ENCODE measurements at places on chromosomes 7 and 10.
A peak's percentile ranks its signal among the peaks of the same experiment; 100 is the strongest.

- DNase-seq = no peak
Measured at GRCh38 chr10:104608091-104608828, 32.8 kb upstream of the SORCS3 start.

- no peak for DNase-seq
Measured at GRCh38 chr7:23431702-23432199, 38.5 kb downstream of the IGF2BP3 start.

GRCh38 chr10:11387551-11388222 lies 223.8 kb downstream of the USP6NL start:
- no peak for DNase-seq

GRCh38 chr7:87715545-87715944 lies 87.3 kb downstream of the RUNDC3B start:
- DNase-seq = no peak

DNA sequence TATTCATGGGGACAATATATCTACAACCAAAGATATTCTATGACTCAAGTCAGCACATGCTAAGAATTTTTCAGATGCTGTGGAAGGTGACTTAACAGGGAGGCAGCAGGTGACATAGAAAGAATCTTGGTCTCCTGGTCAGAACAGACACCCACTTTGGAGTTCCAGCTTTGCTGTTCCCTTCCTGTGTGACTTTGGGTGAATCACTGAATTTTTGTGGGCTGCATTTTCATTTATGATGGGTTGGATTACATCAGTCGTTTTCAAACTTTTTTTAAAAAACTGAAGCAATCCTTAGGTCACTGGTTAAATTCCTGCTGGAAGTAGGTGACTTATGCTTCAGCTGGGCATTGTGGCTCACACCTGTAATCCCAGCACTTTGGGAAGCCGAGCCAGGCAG lies 24.9 kb downstream of the RGR start:
- DNase-seq = peak; percentile 47

DNA sequence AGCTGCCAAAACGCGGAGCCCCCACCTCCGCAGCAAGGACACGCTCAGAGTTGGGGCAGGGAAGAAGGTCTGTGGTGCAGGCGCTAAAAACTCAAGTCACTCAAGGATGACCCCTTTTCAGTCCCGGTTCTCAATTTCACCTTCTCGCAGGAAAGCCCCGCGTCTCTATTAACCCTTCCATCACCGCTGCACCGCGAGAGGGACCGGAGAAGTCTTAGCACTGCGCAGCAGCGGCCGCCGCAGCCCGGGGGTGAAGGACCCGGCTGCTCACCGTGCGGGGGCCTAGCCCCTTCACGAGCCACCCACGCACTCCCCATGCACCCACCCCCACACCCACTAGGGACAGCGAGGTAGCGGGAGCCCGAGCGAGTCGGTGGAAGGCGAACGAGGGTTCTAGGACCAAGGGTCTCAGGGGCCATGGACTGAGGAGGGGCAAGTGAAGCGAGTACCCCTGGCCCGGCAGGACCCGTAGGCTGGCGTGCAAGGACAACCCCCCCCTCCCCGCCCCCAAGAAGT lies 162.9 kb downstream of the SH3PXD2A start:
- DNase-seq = no peak

DNA sequence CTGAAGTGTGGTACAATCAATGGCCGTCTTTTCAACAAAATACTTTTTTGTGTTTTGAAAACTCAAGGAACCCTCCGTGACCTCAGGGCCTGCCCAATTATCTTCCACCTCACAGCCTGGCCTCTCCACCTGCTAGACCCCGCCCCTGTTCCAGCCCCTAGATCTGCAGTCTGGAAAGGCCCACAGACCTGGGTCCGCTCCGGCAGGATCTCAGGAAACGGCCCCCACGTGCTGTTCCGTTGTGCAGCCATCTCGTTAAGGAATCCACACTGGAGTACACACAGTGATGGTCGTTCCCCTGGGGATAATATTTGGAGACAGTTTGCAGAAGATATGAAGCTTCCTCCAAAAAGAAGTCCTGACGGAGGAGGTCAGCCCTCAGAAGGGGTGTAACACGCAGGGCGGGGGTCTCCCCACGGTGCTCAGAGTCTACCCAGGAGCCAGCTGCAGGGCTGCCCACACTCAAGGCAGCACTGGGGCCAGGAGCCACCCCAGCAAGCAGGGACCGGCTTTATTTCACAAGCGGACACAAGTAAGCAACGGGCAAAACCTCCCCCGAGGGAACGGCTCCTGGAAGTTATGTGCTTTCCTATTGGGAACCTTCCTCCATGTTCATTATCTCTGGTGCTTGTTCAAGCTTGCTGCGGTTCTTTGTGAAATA lies 73.4 kb downstream of the TCERG1L start:
- DNase-seq = no peak

GRCh38 chr10:8054494-8055407 lies at the start of gene GATA3:
Gene GATA3 (plus strand): TSS chr10:8054688. CDS start chr10:8055656, 968 bp downstream.
- peak; percentile 59 for DNase-seq

GRCh38 chr7:90717296-90718060 lies 121.4 kb downstream of the CDK14 start:
- no peak for DNase-seq

DNA sequence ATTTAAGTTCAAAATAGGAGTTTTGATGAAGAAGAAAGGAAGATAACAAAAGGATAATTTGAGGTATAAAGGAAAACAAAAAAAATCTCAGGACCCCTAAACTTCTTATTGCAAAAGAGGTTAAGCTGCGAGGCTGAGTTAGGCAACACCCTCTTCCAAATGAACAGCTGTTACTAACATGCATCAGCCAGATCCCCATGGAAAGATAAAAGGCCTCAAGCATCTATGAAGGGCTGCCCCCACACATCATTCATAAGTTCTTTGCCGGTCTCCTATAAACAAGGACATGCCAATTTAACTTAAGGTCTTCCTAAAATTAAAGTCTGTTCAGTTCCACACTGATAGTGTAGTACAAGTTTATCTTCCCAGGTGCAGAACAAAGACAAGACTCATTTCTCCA lies 75.8 kb upstream of the IMMP2L start:
- DNase-seq = no peak

DNA sequence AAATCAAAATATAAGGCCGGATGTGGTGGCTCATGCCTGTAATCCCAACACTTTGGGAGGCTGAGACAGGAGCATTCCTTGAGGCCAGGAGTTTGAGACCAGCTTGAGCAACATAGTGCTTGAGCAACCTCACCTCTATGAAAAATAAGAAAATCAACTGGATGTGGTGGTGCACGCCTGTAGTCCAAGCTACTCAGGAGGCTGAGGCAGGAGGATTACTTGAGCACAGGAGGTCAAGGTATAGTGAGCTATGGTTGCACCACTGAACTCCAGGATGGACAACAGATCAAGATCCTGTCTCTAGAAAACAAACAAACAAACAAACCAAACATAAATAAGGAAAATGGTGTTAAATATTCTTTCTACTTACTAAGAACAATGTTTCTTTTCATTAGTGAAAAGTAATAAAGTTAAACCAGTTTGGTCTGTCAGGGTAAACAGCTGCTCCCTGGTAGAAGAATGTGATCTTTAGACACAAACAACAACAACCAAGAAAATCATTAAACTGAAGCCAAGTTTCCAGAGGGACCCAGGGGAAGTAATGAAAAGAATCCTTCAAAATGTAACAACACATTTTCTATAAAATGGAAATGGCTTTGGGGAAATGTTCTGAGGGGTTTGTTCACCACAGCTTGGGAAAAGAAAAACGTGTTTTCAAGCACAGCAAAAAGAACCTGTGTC lies 17.5 kb upstream of the BAG3 start:
- no peak for DNase-seq

GRCh38 chr10:94016727-94017714 lies 23.3 kb downstream of the PLCE1 start:
- DNase-seq = no peak

DNA sequence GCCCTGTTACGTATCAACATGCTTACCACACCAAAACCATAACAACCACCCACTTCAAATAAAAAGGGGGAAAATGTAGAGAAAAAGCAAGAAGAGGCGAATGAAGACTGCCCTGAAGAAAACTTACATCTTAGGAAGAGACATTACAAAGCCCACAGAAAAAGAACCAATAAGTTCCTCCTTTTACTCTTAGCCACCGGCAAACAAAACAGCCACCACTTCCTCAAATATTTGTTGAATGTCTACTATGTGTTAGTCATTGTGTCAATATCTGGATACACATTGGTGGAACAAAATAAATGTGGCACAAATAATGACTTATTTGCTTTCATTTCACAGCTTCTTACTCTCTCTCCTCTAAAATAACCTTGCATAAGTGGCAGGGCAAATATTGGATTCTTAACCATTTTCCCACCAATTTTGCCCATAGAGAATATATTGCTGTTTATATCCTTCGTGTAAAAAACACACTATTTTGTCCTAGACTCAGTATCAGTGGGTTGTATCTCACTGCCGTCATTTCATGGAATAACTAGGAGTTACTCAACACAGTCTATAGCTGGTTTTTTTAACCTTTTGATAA lies 106.8 kb downstream of the ANK3 start:
- DNase-seq = no peak

DNA sequence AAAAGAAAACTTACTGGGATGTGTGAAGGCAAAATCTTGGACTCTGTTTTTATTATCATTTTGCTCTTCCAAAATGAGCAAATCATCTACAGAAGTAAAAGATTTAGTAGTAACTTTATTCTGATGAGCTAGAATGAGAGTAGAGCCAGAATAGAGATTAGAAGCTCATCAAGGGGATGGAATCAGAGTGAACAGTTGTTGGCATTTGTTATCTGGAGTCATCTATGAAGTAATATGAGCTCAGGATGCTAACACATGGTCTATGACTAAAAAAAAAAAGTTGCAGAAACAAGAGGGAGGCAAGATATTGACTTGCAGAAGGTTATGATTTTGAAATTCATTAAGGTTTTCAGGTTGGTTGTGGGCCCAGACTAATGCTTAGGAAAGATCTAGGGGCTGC lies 409.1 kb upstream of the ETV1 start:
- DNase-seq = no peak

DNA sequence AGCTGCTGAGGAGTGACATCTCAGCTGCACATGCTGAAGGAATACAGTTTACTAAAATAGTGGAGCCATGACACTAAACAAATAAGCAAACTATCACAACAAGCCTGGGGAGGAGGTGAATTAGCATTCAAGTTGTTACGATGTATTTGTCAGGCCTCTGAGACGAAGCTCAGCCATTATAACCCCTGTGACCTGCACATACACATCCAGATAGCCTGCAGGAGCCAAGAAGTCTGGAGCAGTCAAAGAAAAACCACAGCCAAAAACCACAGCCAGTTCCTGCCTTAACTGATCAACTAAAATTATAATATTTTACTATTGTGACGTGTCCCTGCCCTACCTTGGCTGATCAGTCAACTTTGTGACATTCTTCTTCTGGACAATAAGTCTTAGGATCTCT lies 68.6 kb downstream of the NSUN6 start:
- no peak for DNase-seq

DNA sequence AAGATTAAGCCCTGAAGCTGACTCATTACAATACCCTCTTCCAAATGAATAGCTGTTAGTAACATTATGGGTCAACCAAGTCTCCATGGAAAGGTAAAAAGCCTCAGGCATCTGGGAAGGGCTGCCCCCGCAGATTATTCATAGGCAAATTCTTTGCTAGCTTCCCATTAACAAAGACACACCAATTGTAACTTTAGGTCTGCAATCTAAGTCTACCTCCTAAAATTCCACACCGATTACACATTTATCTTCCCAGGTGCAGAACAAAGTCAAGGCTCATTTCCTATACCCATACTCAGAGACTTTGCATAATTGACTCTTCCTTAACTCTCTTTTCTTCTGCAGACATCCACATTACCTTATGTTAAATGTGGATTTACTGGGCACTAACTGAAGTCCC lies 826.3 kb upstream of the MBL2 start:
- DNase-seq = no peak

DNA sequence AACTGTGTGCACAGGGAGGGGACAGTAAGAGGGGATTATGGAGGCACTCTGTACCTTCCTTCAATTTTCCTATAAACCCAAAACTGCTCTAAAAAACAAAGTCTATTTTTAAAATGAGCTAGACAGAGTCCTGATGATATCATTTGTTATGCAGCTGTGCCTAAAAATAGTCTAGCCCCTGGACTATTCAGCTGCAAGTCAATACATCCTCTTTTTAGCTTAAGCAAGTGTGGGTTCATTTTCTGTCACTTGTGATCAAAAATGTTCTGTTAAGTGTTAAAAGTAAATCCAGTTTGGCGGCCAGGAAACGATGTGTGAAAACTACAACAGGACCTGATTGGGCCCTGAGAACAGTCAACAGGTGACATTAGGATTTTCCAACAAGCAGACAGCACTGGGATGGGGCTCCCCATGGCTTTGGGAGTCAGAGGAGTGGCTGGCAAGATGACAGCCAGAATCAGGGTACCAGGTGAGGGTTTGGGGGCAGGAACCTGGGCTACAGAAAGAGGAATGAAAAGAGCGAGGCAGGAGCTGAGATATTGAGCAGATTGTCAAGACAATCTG lies 33.9 kb downstream of the FAM107B start:
- no peak for DNase-seq

GRCh38 chr10:72218325-72218724 lies 2.2 kb upstream of the ASCC1 start:
- DNase-seq = no peak

DNA sequence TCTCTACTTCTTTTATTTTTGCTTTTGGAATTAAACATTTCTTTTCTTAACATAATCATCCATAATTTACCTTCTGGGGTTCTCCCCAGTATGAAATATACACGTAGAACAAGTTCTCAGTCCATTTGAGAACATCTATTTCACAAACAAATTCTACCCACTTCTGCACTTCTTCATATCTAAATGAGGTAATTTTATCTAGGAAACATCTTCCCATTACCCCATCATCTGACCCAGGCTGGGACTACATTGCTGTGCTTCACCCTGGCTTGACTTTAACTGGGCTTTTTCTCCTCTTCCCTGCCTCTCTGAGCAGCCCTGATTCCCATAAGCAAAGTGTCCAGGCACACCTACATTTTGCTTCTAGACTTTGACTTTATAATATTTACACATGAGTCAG lies 43.3 kb upstream of the AMPH start:
- DNase-seq = no peak

DNA sequence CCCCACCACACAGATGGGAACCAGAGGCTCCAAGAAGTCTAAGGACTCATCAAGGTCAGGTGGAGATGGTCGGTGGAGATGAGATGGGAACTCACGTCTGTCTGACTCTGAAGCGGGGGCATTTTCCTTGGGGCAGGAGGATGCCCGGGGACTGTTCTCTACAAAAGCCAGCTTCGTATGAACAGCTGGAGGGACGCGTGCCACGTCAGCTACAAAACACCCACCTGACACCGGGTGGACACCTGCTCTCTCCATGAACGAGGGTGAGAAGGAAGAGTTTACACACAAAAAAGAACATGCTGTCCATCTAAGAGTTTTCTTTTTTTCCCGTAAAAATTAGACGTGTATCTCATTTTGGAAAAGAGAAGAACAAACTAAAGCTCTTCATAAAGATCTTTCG lies 47.7 kb downstream of the C10orf143 start:
- no peak for DNase-seq

DNA sequence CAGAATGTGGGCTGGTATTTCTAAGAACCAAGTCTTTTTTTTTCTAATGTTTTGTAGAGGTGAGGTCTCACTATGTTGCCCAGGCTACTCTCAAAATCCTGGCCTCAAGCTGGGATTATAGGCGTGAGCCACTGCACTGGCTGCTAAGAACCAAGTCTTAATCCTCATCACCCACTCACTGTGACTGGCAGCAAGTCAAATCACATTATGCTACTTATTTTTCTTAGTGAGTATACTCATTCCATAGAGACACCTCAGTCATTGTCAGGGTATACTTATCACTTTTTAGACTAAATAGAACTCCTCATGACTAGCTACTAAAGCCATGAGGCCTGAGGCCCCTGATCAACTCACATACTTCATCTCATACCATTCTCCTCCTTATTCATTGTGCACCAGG lies 116.1 kb downstream of the STRA8 start:
- DNase-seq = no peak
